ENCODE measurements at places on chromosomes 16 and 17.
A peak's percentile ranks its signal among the peaks of the same experiment; 100 is the strongest.

DNA sequence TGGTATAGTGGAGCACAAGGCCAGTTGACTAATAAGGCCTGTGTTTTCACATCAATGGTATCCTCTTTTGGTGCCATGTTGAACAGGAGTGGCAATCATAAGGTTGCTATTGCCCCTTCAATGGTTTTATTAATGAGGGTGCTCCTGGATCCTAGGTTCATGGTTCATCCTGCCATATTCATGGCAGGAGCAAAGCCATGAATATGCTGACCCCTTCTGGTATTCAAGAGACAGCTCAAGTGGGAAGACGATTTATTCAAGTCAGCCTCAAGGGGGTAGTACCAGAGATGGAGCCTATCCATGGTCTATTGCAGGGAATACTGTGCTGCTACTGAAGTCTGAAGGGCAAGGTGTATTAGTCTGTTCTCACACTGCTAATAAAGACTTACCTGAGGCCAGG, 2.6 kb downstream of the ABCA9 start:
- DNase-seq: peak; percentile 33

- no peak for DNase-seq
Observed at GRCh38 chr17:4520060-4520893, 21.6 kb downstream of the SPNS2 start.

DNA sequence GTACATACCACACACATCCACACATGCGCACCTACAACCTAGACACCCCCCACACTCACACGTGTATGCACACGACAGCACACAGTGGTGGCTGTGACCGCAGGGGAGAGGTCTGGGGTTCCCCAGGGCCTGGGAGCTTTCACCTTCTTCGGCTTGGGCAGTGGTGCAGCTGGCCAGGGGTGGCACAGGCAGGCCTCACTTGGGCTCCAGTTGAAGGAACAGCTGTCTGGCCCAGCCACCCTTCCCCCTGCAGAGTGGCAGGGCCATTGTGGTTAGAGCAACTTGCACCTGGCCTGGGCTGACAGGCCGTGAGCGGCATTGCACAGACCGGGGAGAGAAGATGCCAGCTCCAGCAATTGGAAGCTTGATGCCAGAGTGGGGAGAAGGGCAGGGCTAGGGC, 114.5 kb upstream of the GSE1 start:
- peak; percentile 31 for DNase-seq

DNA sequence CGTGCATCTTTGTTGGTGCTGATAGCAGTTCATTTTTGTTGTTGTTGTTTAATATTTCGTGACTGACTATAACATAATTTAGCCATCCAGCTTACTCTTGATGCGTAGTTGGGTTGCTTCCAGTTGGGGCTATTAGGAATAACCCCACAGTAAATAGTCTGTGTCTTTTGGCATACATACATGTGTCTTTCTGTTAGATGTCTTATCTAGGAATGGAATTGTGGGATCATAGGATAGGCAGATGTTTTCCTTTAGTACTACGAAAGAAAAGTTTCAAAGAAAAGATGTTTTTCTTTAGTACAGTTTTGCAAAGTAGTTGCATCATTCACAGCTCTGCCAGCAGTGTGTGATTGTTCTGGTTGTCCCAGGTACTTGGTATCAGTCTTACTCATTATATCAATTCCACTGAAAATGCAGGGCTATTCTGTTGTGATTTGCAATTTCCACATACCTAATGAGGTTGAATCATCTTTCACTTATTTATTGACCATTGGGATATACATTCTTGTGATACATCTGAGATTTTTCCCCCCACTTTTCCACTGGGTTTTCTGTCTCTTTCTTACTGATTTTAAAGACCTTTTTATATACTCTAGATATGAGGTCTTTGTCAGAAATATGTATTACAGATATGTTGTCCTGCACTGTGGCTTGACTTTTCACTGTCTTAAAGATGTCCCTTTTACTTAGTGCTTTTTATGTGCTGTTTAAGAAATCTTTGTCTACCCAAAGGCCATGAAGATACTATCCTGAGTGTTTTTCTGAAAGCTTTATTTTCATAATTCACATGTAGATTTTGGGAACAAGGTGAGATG, 173.3 kb downstream of the MRTFB start:
- DNase-seq: no peak

- no peak for DNase-seq
Observed at GRCh38 chr17:41586863-41587495, at the start of gene KRT14. TSS of gene KRT14 (minus strand) at chr17:41586895. CDS start at chr17:41586834, 61 bp downstream.
